H7 (cell line): ENCODE measurements at places on chromosomes 4 and X.

DNA sequence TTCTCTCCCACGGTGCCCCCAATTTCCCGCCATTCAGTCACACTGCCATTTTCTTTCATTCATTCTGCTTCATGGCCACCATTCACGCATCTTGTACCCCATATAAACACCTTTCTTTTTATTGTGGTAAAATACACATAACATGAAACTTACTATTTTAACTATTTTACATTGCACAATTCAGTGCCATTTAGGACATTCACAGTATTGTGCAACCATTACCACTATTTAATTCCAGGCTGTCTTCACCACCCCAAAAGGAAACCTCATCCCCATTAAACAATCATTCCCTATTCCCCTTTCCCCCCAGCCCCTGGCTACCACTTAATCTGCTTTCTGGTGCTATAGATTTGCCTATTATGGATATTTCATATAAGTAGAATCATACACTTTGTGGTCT, 15.9 kb downstream of the SPACA5 start:
- DNase-seq = no peak

DNA sequence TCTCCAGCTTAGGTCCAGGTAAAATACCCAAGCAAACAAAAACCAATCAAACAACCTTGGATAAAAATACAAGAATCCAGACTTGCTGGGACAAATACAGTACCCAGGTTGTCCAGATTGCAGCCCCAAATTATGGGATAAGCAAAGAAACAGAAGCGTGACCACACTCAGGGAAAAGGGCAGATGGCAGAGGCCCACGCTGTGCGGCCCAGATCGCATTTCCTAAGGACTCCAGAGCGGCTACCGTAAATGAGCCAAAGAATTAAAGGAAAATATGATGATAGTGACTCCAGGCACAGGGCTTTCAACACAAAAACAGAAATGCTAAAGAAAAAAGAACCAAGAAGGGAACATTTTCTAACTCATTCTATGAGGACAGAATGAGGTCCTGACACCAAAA, 50.3 kb downstream of the FGFRL1 start:
- DNase-seq = no peak

DNA sequence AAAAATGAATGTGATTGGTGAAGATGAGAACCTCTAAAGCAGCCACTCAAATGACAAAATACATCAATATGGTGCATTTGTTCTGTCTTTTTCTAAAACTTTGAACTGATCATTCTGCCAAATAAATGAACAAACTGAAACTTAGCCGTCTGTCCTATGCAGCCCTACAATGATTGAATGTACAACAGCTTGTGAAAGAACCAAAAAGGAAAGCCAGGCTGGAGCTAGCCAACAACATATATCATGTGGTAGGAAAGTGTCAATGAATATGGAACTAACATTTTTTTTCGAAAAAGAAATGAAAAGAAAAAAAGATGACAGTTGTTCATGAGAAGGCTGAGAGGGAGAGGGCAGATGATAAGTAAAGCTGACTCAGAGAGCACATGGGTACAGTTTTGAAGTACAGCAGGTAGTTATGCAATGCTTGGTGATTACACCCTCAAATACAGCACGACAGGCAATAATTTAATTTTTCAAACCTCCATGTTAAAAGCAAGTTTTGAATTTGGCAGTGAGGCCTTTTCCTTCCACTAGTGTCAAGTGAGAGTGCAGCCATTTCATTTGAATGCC, 21.2 kb upstream of the SLC7A11 start:
- DNase-seq = no peak

GRCh38 chrX:154657226-154657805, 3.9 kb upstream of the CTAG2 start:
- peak; percentile 15 for DNase-seq

DNA sequence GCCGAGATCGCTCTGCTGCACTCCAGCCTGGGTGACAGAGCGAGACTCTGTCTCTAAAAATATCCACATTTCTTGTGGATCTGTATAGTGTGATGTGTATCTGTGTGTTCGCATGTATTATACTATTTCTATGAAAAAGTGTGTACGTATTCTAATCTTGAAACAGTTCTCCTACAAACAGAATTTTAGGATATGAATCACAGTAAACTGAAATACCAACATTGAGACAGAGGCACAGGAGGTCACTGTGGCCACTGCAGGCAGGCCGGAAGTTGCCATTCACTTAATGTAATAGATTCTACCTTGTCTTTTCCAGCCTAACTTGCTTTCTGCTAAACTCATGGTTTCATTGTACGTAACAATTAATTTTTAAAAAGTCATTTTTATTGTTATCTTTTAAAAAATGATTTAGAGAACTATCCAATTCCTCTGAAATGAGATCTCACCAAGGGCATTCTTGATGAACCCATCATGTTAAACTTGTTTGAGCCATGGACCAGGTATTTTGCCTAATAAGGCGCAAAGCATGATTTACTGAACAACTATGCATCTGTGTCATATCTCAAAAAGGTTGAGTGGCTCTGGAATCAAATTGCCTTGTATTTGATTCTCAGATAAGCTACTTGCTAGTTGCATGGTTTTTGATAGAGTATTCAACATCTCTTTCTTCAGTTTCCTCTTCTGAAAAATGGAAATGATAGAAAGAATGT, 154.9 kb upstream of the GYPA start:
- no peak for DNase-seq

DNA sequence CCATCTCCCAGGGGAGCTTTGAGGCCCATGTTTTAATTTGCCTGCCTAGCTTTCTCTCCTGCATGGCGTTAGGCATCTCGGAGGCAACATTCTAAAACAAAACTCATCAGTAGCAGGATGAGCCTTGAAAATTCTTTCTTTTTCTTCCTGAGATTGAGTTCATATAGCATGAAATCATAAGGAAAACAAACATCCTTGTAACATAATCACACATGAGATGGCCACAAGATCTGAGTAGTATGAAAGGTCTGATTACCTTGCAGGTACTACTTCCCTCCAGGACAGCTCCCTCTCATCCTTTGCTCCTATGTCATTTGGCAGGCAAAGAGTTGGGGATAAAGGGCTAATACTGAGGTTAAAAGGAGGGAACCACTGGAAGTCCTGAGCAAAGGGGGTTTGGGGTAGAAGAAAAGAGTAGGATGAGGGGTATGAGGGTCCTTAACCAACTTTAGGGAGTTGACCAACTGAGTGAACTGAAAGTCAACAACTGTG, 37.5 kb upstream of the CXCL8 start:
- no peak for DNase-seq
